GM23338 (cell line): ENCODE measurements at places on chromosomes 6 and 20. TPM values are rescaled to one million over a fixed set of nuclear protein-coding genes. Genes with fewer than 3 reads are reported as not detected.

- H3K36me3 ChIP-seq = peaks cover 4% of the 10 kb centered on the region; the same call in 1 of the 2 replicates
- no peak overlapping the region for H3K4me3 ChIP-seq
- no peak overlapping the region for H3K27ac ChIP-seq
- DNase-seq = no peak
These were observed 60.9 kb downstream of the PLCB4 start for GRCh38 chr20:9129756-9130155.

GRCh38 chr6:78709021-78709420 lies 158.3 kb upstream of the IRAK1BP1 start:
- no peaks in the 10 kb centered on the region for H3K4me1 ChIP-seq
- no peak overlapping the region for H3K27ac ChIP-seq
- H3K4me3 ChIP-seq = no peak overlapping the region
- no peaks in the 10 kb centered on the region for H3K27me3 ChIP-seq
- peak; percentile 2 for DNase-seq
- H3K36me3 ChIP-seq = no peaks in the 10 kb centered on the region

GRCh38 chr20:40335901-40336351 lies 353.1 kb downstream of the MAFB start:
- no peaks in the 10 kb centered on the region for H3K4me1 ChIP-seq
- no peaks in the 10 kb centered on the region for H3K36me3 ChIP-seq
- H3K27me3 ChIP-seq = no peaks in the 10 kb centered on the region
- DNase-seq = no peak
- no peak overlapping the region for H3K27ac ChIP-seq
- H3K4me3 ChIP-seq = no peak overlapping the region

DNA sequence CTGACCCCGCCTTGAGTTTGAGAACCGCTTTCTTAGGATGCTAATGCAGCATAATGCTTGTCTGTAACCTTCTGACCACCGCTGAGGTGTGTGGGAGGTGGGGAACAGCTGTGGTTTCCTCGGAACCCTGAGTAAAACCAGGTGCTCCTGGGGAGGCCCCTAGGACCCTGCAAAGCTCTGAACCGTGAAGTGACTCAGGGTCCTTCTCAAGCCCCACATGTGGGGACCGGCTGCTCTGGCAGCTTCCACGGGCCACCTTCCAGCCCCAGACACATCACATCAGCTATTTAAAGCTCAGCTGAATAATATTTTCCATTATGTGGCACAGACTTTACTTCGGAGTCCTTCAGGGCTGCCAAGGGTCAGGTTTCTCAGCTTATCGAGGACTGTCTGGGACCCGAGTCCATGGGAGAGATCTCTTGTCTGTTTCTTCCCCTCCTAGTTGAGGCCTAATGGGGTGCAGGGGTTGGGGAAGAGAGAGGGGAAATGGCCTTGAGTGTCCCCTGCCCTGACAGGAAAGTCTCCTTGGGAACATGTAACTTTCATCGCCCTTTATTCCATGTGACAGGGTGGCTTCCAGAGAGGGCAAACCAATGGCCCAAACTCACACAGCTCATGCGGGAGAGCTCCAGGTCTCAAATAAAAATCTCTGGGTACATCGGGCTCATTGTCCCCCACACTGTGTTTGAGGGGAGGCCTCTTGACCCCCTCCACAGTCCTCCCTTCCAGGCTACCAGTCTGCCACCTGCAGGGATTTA lies 186.1 kb upstream of the SLC24A3 start:
- H3K36me3 ChIP-seq = no peaks in the 10 kb centered on the region
- no peak for DNase-seq
- H3K4me3 ChIP-seq = no peak overlapping the region
- H3K4me1 ChIP-seq = no peaks in the 10 kb centered on the region
- H3K27me3 ChIP-seq = no peaks in the 10 kb centered on the region

GRCh38 chr6:129183681-129184301 lies 300.9 kb downstream of the LAMA2 start:
- H3K4me1 ChIP-seq = no peaks in the 10 kb centered on the region
- H3K36me3 ChIP-seq = no peaks in the 10 kb centered on the region
- DNase-seq = no peak
- no peaks in the 10 kb centered on the region for H3K27me3 ChIP-seq
- H3K27ac ChIP-seq = no peak overlapping the region

GRCh38 chr20:62352402-62353288 lies 14.5 kb downstream of the LAMA5 start:
- H3K4me3 ChIP-seq = no peak overlapping the region
- H3K27me3 ChIP-seq = no peaks in the 10 kb centered on the region
- H3K4me1 ChIP-seq = peaks cover 22% of the 10 kb centered on the region

DNA sequence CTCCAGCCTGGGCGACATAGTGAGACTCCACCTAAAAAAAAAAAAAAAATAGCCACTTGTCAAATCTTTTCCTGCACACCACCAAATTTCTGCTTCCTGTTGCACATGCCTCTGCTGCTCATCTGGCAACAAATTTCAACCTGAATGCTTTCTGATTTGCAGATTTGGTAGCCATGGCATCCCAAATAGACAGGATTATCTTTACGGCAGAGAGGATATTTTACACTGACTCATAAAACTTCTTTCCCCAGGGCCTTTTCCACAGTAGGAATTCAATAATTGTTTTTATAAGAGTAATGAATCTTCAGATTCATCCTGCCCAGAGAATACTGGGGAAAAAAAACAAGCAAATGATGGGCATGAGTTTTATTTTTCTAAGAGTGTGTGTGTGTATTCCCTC lies 264.6 kb downstream of the FRK start:
- DNase-seq = no peak
- no peaks in the 10 kb centered on the region for H3K27me3 ChIP-seq
- peaks cover 28% of the 10 kb centered on the region for H3K4me1 ChIP-seq
- H3K36me3 ChIP-seq = no peaks in the 10 kb centered on the region

DNA sequence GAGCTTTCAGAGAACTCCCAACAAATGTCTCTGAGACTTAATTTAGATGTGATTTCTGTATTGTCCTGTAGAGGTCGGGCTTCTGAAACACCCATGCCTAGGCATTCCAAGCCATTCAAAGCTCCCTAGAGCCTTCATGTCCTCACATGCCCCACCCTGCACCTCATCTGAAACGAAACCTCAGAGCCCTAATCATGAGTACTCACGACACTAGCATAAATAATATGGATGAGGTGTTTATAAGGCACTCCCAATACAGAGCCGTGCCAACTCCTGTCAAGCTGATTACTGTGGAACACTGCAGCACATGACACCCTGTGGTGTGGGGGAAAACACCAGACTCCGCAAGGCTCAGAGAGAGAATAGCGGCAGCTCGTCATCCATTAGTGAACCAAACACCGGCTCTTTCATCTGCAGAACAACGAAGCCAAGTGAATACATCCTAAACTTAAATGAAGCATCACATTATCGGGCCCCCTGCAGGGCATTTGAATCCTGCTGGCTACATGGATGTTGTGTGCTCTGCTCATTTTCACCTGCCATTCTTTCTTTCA lies 83.8 kb downstream of the FNDC1 start:
- H3K36me3 ChIP-seq = no peaks in the 10 kb centered on the region
- DNase-seq = peak; percentile 88
- H3K4me3 ChIP-seq = no peak overlapping the region
- no peaks in the 10 kb centered on the region for H3K4me1 ChIP-seq
- no peaks in the 10 kb centered on the region for H3K27me3 ChIP-seq
- no peak overlapping the region for H3K27ac ChIP-seq

- no peaks in the 10 kb centered on the region for H3K27me3 ChIP-seq
- H3K4me3 ChIP-seq = no peak overlapping the region
- peak; percentile 95 for DNase-seq
- H3K27ac ChIP-seq = no peak overlapping the region
These were observed 10.0 kb upstream of the POU5F1 start for GRCh38 chr6:31180500-31180899.

- H3K36me3 ChIP-seq = peaks cover 7% of the 10 kb centered on the region; the same call in 1 of the 2 replicates
- no peaks in the 10 kb centered on the region for H3K27me3 ChIP-seq
- H3K4me1 ChIP-seq = peaks cover 15% of the 10 kb centered on the region
- peak within 1 kb of the TSS; percentile 84 for H3K27ac ChIP-seq
These were observed at the start of gene BRPF3 for GRCh38 chr6:36196113-36196879. Gene BRPF3, plus strand, starts transcription at chr6:36196744. Its CDS starts 3,579 bp downstream, at chr6:36200323.

DNA sequence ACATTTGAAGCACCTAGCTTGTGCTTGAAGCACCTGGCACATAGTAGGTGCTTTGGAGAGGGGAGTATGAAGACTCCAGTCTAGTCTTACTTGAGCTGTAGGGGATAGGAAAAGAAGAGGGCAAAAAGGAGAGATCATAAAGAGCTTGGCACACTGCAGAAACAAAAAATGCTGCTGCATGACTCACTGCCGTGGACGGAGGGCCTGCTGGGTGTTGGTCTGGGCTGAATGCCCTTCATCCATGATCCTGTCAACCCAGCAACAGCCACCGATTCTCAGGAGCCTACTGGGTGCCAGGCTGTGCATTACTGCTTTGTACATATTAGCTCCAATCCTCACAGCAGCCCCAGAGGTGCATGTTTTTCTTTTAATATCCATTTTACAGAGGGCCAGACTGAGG lies 6.0 kb downstream of the PDYN start:
- no peak overlapping the region for H3K27ac ChIP-seq
- H3K27me3 ChIP-seq = no peaks in the 10 kb centered on the region
- H3K4me3 ChIP-seq = no peak overlapping the region
- no peaks in the 10 kb centered on the region for H3K36me3 ChIP-seq

DNA sequence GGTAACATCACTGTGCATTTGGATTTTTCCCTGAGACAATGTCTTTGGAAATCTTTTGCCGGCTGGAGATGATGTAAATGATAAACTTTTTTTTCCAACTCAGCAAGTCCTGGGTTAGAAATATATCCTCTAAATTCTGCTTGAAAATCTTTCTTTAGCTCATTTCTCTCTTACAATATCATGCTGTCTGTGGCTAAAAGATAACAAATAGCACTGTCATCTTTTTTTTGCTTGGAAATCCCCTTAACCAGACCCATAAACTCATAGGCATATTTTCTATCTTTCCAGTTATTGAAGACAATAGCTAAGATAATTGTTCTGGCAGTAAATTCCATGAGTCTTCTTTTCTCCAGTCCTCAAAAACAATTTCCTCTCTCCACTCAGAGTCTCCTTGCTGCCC lies 481.5 kb downstream of the NKAIN2 start:
- H3K4me3 ChIP-seq = no peak overlapping the region
- H3K4me1 ChIP-seq = no peaks in the 10 kb centered on the region
- no peaks in the 10 kb centered on the region for H3K36me3 ChIP-seq
- H3K27me3 ChIP-seq = no peaks in the 10 kb centered on the region
- no peak for DNase-seq

DNA sequence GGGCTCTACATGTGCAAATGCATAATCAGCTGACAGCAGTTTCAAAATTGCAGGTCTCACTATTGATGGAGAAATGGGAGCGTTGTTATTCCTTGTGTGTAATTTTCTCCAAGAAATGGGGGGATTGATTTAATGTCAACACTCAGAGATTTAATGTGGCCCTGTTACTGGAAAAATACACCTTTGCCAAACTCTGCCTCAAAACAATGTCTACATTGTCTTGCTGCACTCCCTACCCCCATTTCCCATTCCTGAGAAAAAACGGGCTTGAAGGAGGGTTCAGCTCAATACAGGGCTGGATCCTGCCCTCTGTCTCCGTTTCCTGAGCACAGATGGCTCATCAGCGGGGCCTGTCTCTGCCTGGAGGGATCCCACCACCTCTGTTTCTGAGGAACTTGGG lies 18.4 kb downstream of the EDN3 start:
- no peak overlapping the region for H3K27ac ChIP-seq
- H3K4me1 ChIP-seq = no peaks in the 10 kb centered on the region
- H3K27me3 ChIP-seq = no peaks in the 10 kb centered on the region
- H3K4me3 ChIP-seq = no peak overlapping the region
- no peak for DNase-seq
- no peaks in the 10 kb centered on the region for H3K36me3 ChIP-seq

DNA sequence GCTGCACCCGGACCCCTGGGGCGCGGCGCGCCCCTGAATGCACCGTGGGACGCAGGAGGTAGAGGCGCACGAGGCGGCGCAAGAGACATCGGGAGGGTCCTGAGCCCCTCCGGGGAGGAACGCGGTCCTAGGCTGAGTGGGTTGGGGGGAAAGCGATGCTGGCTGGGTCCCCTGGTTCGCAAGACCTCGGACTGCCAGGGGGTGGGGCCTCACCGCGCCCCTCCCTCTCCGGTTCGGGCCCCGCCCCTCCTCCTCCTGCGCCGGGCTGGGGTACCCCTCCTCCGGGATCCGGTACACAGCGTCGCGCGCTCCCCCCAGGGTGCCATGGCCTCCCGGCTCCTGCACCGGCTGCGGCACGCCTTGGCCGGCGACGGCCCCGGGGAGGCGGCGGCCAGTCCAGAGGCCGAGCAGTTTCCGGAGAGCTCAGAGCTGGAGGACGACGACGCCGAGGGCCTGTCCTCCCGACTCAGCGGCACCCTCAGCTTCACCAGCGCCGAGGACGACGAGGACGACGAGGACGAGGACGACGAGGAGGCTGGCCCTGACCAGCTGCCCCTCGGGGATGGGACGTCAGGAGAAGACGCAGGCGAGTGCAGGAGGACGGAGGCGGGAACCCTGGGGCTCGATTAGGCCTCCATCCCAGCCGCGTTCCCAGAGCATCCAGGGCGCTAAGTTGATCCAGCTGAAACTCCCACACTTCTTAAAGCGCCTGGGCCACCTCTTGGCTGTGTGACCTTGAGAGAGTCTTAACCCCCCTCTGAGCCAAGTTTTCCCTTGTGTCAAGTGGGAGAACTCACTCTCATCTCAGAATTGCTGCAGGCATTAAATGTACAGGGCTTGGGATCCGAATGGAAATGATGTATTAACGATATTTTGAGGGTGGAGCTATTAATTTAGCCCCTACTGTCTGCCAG lies 541 bp downstream of the SNX21 start:
- peak overlapping the region; percentile 91 for H3K27ac ChIP-seq
- no peaks in the 10 kb centered on the region for H3K36me3 ChIP-seq
- DNase-seq = peak; percentile 84
- no peaks in the 10 kb centered on the region for H3K27me3 ChIP-seq

DNA sequence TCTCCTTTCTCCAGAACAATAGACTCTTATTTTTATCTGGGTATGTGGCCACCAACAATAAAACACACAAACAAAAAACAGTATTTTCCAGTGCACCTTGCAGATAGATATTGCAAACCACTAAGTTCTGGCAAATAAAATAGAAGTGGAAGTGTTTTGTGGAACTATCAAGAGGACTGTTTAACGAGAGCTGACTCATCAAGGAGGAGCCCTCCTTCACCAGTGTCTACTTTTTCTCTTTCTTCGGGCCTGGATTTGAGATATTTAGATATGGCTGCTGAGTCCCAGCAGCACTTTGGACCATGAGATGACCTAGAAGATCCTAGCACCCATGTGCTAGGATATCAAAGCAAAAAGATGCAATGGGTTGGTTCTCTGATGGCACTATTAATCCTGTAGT lies 154.7 kb downstream of the AIG1 start:
- no peaks in the 10 kb centered on the region for H3K27me3 ChIP-seq
- H3K27ac ChIP-seq = no peak overlapping the region
- H3K4me3 ChIP-seq = no peak overlapping the region
- H3K36me3 ChIP-seq = no peaks in the 10 kb centered on the region

SLC17A3 gene
- 0.27 TPM in 1 of 2 replicates, not detected in the other for total RNA-seq

C6orf163 gene
- total RNA-seq = 2.3 and 3.1 TPM in 2 replicates

MACROD2 gene
- 2.0 and 2.8 TPM in 2 replicates for total RNA-seq

SERPINB6 gene
- total RNA-seq = 37.6 and 38.5 TPM in 2 replicates

TBXT gene
- 0.39 TPM in 1 of 2 replicates, not detected in the other for total RNA-seq

MYBL2 gene
- 95.3 and 131 TPM in 2 replicates for total RNA-seq
